Fibroblast of skin of back (primary cell): ENCODE measurements at places on chromosomes 5 and 9.
A peak's percentile ranks its signal among the peaks of the same experiment; 100 is the strongest.

- DNase-seq: no peak
Observed at GRCh38 chr5:155254399-155254798, 240.8 kb downstream of the KIF4B start.

GRCh38 chr9:29160763-29161353, 1587.6 kb upstream of the C9orf72 start:
- no peak for DNase-seq

GRCh38 chr5:41598011-41598410, 87.6 kb upstream of the PLCXD3 start:
- peak; percentile 20 for DNase-seq

DNA sequence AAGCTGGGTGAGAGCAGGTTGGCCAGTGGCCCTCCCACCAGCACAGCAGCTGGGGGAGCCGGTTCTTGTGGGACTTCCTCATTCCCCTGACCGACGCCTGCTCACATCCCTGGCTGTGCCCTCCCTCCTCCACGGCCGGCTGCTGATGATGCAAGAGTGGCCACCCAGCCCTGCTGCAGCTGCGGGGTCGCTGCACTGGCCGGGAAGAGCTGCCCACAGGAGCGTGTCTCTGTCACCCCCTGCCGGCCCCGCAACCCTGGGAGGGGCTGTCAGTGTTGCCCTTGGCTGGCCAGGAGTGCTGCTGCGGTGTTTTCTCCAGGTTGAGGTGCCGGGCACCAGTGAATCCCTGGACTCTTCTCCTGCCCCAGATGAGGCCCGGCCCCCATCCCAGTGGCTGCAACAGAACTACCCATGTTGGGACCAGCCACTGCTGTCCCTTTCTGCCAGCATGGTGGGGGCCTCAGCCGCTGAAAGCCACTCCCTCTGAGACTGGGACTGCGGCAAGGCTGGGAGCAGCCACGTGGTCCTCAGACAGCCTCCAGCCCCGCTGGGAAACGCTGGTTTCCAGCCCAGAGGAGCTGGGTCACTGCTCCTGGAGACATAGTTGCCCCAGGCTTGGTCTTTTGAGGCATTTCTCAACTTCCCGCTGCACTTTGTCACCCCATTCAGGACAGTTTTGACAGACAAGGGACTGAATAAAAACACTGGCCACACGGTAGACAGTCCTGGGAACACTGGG, 739 bp downstream of the CARD9 start:
- DNase-seq: peak; percentile 66

DNA sequence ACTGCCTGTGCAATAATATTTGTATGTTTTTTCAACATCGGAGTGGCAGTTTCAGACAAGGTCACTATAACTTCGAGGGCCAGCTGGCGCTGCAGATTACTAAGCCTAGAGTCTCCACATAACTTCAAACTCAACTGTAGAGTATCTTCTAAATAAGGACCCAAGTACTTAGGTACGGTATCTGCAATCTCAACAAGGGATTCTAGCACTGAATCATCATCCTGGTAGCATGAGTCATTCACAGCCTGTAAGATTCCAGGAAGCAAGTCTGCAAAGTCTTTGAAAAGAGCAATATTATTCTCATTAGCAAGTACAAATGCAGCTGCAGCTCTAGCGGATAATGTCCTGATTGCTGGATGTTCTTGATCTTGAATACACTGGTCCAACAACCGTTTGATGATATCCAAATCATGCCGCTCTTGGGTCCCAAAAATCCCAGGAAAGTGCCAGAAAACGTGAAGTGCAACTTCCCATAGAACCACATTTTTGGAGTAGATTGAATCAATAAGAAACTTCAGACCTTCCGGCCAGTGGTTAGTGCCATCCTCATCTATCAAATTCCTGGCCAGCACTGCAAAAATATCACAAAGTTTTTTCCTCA, 654 bp downstream of the RANBP6 start:
- peak; percentile 75 for DNase-seq
